ENCODE measurements at places on chromosomes 12 and 14.
A peak's percentile ranks its signal among the peaks of the same experiment; 100 is the strongest.

DNA sequence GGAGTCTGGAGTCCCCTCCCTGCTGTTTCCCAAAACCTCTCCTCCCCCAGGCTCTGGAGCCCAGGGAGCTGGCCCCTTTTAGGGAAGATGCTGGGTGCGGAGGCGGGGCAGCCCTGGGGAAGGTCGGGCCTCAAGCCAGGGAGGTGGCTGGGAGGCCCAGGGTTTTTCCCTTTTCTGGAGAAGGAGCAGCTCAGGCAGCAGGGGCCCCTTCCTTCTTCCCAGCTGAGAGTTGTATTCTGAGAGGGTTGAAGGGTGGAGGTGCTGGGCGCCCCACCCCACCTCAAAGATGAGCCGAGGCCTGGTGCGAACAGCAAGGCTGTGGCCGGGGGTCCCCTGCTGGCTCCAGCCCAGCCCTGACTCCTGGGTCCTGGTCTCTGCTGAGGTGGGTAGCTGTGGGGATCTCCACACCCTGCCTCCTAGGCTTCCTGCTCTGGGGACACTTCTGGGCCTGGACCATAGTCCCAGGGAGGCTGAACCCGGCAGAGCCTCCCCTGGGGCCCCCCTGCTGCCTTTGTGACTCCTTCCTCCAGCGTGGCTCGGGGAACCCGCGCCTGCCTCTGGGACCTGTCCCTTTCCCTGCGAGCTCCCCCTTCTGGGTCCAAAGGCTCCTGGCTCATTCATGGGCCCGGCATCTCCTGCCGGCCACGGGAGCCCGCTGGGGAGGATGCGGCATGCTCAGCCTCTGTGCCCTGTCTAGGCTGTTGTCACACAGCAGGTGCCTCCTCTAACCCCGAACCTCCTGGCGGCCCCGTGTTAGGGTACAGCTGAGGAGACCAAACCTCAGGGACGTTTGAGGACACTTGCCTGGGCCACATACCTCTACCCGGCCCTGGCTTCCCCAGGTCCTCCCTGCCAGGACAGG is 4.4 kb downstream of the TRMT61A start:
- DNase-seq = no peak

GRCh38 chr12:94930216-94930654 is 73.3 kb downstream of the NDUFA12 start:
- DNase-seq = no peak

- DNase-seq = peak; percentile 38
These were observed 479.1 kb downstream of the ATP23 start for GRCh38 chr12:58420503-58420902.

DNA sequence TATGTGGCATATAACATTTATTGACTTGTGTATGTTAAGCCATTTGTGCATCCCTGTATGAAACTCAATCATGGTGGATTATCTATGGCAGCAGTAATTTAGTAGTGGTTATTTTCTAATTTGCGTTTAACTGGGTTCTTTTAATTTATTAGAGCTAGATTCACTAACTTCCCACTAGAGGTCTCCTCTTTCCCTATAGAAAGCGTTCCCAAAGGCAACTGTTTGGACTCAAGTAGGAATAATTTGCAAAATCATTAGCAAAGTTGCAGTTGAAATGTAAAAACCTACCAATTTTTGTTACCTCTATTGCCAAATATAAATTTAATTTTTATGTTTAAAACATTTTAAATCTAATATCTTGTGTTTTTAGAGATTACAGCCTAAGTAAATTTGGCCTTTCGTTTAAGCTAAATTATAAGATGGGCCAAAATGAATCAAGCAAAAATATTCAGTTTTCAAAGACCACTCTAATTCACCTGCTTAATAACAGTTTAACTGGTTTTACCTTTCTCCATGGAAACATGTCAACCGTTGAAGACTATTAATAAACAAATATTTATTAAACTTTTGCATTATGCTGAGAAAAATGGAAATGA is 6.0 kb downstream of the DMAC2L start:
- DNase-seq = peak; percentile 49

GRCh38 chr14:50087341-50088116 is 28.8 kb downstream of the VCPKMT start:
- DNase-seq = no peak

GRCh38 chr14:104130974-104131651 is 7.3 kb upstream of the KIF26A start:
- peak; percentile 50 for DNase-seq

- DNase-seq = peak; percentile 82
These were observed 572 bp upstream of the RASSF8 start for GRCh38 chr12:25957793-25958427.

DNA sequence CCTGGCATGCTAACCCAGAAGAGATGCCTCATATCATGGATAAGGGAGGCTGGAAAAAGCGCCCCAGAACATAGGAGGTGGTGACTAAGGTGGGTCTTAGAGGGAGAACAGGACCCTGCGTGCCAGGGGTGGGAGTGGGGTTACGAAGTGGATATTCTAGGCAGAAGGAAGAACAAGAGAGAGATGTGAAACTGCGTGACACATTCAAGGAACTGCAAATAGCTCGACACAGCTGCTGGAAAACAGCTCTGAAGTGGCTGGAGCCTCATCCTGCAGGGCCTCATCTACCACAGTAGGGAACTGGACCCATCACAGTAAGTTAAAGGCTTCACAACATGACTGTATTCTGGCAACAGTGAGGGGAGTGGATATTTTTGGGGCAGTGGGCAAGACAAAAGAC is 61.1 kb downstream of the RNF34 start:
- DNase-seq = no peak

DNA sequence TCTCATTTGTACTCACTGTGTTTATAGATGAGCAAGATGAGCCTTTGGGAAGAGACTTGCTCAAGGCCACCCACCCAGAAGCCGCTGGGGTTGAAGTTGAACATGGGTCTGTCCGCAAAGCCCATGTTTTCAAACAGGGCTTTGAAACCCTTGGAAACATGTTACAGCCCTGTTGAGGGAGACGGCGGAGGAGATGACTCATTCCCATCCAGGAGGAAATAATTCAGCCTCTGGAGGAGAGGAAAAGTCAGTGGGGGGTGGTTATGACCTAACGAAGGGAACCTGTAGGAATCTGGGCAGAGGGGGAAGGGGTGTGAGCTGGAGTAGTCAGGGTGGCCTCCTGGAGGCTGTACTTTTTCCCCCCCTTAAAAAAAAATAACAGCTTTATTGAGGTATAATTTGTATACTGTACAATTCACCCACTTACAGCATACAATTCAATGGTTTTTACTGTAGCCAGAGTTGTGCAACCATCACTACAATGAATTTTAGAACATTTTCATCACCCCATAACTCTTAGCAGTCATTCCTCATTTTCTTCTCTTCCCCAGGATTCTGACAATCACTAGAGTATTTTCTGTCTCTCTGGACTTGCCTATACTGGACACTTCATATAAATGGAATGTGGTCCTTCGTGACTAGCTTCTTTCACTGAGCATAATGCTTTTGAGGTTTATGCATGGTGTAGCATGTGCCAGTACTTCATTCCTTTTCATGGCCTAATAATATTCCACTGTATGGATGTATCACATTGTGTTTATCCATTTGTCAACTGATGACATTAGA is 1.9 kb upstream of the RIN3 start:
- peak; percentile 95 for DNase-seq

GRCh38 chr12:124842073-124842749 is 21.5 kb downstream of the SCARB1 start:
- no peak for DNase-seq

GRCh38 chr14:62896932-62897456 is 148.3 kb downstream of the KCNH5 start:
- no peak for DNase-seq

DNA sequence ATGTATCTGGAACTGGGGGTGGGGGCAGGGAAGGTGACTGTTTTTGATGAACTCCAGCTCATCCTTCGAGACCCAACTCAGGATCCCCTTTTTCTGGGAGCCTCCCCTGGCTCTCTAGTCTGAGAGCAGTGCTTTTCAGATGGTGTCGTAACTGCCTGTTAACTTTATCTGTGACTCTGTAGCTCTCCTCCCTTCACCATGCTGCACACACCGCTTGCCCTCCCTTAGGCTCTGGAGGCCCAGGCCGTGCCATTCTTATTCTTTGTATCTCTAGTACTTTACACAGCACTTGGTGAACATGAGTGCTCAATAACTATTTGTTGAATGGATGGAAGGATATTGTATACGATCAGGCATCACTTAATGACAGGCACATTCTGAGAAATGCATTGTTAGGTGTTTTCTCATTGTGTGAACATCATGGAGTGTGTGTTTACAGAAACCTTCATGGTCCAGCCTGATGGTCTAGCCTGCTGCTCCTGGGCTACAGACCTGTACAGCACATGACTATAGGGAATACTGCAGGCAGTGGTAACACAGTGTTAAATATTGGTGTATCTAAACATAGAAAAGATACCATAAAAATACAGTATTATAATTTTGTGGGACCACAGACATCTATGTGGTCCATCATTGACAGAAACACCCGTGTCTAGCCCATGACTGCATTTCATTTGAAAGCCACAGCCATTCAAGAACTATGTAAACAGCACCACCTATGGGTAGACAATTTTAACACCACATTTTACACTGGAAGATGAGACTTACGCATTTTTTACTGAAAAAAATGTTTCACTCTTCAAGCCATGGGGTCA is 91.8 kb downstream of the EML1 start:
- DNase-seq = peak; percentile 81

GRCh38 chr14:104339361-104339760 is 201.0 kb downstream of the KIF26A start:
- no peak for DNase-seq

- DNase-seq = no peak
These were observed 33.7 kb downstream of the ITPK1 start for GRCh38 chr14:93081876-93082570.

DNA sequence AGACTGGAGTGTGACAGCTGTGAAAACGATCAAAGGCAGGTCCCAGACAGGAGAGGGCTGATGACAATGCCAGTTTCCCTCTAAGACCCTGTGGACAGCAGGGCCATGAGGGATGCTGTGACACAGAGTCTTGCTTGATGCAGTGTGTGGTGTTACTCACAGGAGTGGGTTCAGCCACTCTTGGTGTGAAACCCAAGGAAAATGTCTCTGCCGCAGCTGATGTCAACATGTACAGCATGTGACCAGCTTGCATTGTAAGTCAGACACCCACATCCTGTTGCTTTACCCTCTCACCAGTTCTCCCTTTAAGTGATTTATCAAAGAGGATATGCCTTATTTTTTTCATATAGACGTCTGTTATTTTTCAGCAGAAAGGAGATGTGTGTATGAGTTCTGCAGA is 268.6 kb downstream of the BTG1 start:
- DNase-seq = no peak

- DNase-seq = peak; percentile 67
These were observed at the start of gene ANO2 for GRCh38 chr12:5945071-5946008. ANO2 (minus strand) TSS chr12:5945259; CDS start chr12:5945217, 42 bp downstream.

DNA sequence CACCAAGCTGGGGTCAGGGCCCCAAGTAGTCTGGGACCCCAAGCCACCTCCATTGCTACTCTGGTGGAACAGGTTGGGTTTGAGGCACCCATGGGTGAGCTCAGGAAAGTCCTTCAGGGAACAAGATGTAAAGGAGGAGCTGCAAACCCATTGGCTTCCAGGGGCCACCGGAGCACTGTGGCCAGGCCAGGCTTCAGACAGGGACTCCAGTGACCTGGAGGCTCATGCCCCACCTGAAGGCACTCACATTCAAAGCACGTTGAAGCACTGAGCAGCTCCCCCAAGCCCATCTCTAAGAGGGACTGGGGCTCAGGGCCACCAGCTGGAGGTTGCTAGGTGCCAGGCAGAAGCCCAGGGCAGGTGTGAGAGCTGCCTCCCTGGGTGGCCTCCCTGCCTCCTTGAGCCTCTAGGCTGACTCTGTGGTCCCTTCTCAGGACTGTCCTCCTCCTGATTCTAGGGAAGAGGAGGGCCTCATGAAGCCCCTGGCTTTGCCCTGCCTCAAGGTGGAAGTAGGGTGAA is 49.1 kb downstream of the FAM222A start:
- DNase-seq = no peak

DNA sequence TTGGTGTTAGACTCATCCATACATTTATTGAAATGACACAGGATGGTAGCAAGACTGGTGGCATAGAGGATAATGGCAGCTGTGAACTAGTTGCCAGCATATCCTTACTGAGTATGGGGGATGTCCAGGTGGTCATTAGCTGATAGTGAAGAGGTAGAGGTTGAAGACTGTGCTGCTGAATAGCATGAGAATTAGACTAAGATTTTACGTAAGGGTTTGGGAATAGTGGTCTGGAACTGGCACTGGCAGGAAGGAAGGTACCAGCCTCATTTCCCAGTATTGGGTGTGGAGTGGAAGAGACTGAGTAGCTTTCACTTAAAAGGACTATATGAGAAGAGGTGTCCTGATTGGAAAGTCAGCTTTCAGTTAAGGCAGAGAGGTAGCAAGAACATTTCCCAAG is 6.5 kb downstream of the ERC1 start:
- DNase-seq = no peak

DNA sequence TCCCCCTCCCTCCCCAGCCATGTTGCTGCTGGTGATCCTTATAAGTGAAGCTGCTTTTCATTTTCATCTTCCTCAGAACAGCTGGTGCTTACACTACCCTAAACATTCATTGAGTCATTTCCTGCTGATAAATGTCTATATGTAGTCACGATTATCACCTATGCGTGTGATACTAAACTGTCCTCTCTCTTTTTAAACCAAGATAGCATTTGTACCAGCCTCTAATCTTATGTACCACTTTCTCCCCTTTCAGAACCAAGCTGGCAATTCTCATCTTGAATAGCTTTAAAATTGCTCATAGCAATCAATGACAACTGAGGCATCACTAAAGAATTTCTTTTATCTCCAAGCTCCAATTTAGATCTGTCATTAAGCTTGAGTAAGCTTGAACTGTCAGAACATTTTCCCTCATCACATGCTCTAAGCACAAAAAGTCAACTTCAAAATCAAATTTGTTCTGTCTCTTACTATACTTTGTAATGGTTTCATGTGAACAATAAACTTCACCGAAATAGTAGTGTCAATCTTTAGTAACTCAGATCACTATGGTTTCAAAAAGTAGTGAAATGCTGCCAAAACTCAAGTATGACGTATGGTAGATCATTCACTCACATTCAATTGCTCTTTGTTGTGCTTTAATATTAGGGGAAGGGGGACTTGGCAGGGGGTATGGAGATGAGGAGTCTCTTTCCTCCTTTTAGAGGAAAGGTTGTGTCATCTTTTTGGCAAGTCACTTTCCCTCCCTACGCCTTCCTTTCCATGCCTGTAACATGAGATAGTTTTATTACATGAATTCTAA is 178.1 kb upstream of the NOVA1 start:
- DNase-seq = peak; percentile 53

DNA sequence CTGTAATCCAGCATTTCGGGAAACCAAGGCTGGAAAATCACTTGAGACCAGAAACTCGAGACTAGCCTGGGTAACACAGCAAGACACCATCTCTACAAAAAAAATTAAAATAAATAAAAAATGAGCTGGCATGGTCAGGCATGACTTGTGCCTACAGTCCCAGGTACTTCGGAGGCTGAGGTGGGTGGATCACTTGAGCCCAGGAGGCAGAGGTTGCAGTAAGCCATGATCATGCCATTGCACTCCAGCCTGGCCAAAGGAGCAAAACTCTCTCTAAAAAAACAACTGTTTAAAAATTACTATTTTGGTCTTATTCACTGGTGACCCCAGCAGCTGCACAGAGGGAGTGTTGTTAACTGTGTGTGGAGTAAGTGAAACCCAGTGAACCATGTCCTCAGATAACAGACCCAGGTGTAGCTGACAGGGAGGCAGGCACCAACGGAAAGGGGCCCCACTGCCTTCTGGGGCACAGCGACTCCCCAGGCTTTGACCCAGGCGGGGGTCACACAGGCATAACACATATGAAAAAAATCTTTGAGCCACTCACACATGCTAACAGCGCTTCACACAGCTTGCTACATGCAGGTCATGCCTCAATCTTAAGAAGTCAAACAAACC is 12.1 kb downstream of the DDX54 start:
- no peak for DNase-seq

GRCh38 chr12:68342966-68343365 is 10.8 kb upstream of the MDM1 start:
- DNase-seq = no peak
